ENCODE measurements at places on chromosomes 3 and 15.

GRCh38 chr3:125381314-125381713 is 6.2 kb upstream of the ZNF148 start:
- DNase-seq = no peak

GRCh38 chr3:49300595-49300994 is 23.6 kb upstream of the C3orf62 start:
- DNase-seq = no peak

- peak; percentile 32 for DNase-seq
Observed at GRCh38 chr15:69919816-69920215, 177.9 kb downstream of the TLE3 start.

GRCh38 chr3:195159814-195160165 is 111.2 kb downstream of the XXYLT1 start:
- no peak for DNase-seq

GRCh38 chr15:49844390-49844789 is 223.5 kb downstream of the DTWD1 start:
- no peak for DNase-seq

DNA sequence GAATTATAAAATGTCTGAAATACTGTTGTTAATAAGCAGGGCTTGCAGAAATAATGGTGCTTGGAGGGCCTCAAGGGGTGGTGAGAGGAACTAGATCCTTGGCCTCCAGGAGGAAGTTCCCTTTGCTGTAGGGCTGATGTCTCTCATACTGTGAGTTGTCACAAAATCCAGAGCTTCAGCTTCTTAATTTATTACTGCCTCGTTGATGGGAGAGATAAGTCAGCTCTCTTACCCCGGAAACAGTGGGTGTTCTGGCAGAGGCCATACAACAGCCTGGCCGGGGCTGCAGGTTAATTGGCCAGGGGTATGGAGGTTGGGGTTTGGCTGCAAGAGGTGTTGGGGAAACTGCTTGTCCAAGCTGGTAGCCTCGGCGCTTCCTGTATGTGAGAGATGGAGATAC is 15.5 kb downstream of the MAPKAPK3 start:
- DNase-seq = no peak

GRCh38 chr3:112802338-112802737 is 44.3 kb downstream of the CD200R1L start:
- no peak for DNase-seq

- no peak for DNase-seq
Observed at GRCh38 chr3:124786511-124787241, 56.4 kb downstream of the UMPS start.

GRCh38 chr15:59154243-59154642 is 49.3 kb downstream of the CCNB2 start:
- no peak for DNase-seq

DNA sequence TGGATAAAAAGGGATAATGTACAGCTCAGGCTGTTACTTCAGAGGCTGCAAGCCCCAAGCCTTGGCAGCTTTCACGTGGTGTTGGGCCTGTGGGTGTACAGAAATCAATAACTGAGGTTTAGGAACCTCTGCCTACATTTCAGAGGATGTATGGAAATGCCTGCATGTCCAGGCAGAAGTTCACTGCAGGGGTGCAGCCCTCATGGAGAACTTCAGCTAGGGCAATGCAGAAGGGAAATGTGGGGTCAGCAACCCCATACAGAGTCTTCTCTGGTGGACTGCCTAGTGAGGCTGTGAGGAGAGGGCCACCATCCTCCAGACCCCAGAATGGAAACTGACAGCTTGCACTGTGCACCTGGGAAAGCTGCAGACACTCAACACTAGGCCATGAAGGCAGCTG is 1350.3 kb downstream of the ROBO2 start:
- DNase-seq = no peak

DNA sequence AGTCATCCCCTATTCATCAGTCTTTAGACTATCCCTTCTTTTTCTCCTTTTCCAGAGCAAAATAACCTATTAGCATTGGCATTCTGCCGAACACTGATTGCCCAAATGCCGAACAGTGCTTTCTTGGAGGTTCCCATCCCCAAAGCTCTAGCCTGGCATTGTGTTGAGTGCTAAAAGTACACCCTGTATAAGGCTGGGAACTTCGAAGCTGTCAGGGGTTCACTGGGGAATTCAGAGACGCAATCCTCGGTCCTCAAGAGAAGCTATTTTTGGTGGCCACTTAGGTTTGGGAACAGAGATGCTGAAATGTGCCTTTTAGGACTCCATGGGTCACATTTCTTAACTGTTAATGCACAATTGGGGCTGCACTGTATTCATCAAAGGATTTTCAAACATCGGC is 8.4 kb downstream of the FRMD5 start:
- DNase-seq = no peak
